ENCODE measurements at places on chromosomes 12 and 14.

GRCh38 chr14:83470466-83470865 lies 1936.8 kb upstream of the SEL1L start:
- DNase-seq = no peak

DNA sequence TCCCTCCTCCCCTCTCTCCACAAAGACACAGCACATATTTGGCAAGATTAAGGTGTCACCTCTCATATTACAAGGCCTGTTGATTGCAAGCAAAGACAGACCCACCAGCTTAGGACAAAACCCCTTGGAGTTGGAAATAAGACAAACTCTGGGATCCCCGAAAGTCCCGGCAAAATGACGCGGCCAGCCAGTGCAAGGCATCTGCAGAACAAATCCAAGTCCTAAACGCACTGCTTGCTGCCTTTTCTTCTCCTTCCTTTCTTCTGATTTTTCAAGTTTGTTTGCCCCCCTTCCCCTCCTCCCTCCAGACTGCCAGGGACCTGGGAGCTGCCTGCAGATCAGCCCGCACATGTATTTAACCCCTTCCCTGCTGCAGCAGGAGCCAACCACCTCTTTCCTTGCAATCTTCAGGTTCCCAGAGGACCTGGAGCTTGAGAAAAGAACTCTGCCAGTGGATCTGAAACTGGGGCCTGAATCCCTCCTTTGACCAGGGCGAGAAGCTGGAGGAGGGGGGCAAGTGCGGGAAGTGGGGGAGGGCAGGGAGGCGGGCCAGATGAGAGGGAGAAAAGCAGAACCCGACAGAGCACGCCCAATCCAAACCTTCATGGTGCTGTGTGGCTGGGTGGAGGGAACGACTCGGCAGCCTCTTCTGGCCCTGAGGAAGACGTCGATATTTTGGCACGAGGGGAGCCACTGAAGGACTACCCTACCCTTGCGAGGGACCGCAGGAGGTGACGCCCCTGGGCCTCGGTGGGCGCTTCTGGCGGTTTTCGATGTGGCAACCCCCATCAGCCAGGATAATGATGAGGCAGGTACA lies 2.0 kb upstream of the NTF3 start:
- no peak for DNase-seq

DNA sequence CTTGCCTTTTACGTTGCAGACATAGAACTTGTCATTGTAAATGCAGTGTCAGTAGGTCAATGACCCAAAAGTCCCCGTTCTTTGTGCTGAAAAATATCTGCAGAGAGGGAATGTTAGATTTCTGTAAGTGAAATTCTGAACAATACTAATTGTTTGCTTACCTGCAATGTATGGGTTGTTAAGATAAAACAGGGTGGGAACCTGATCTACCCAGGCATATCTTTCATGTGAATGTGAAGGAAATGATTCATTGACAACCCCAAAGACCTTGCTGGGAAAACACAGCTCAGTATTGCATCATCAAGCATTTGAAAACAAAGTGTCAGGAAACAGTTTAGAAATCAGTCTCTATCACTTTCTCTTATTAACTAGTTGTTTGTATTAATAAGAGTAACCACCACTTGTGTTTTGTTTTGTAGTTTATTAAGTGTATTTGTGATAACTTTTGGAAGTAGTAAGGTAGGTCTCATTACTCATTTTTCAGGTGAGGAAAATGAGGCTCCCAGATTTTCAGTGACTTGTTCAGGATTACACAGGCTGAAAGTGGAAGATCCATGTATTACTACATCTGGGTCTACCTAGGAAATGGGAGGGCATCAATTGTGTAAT lies 57.9 kb upstream of the SLC38A2 start:
- DNase-seq = peak; percentile 23

DNA sequence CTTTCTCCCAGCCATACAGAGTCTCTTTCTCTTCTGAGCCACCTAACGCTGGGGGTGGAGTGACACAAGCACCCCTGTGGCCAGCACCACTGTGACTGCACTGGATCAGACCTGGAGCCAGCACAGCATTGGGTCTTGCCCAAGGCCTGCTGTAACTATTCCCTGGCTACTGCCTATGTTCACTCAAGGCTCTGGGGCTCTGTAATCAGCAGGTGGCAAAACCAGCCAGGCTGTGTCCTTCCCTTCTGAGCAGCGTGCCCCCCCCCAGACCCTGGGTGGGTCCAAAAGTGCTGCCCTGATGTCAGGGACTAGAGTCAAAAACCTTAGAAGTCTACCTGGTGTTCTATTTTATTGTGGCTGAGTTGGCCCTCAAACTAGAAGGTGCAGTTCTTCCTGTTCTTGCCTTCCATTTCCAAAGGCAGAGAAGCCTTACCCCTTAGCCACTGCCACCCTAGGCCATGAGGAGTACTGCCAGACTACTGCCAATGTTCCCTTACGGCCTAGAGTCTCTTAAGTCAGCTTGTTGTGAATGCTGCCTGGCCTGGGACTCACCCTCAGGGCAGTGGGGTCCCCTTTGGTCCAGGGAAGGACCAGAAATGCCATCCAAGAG lies 49.9 kb downstream of the PELI2 start:
- DNase-seq = peak; percentile 77

- DNase-seq = no peak
These were observed 9.5 kb upstream of the CDKN3 start for GRCh38 chr14:54387328-54387727.

- DNase-seq = no peak
These were observed 193.3 kb downstream of the RAD51B start for GRCh38 chr14:68012871-68013270.

DNA sequence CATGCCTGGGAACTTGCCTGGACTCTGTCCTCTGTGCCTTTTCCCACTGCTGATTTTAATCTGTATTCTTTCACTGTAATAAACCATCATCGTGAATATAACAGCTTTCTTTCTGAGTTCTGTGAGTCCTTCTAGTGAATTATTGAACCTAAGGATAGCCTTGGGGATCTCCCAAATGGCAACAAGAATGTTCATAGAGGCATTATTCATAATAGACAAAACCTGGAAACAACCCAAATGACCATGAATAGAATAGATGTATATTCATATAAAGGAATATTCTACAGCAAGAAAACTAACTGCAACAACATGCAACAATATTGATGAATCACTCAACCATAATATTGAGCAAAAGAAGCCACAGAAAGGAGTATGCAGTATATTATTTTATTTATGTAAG lies 44.7 kb upstream of the CEP83 start:
- DNase-seq = no peak

DNA sequence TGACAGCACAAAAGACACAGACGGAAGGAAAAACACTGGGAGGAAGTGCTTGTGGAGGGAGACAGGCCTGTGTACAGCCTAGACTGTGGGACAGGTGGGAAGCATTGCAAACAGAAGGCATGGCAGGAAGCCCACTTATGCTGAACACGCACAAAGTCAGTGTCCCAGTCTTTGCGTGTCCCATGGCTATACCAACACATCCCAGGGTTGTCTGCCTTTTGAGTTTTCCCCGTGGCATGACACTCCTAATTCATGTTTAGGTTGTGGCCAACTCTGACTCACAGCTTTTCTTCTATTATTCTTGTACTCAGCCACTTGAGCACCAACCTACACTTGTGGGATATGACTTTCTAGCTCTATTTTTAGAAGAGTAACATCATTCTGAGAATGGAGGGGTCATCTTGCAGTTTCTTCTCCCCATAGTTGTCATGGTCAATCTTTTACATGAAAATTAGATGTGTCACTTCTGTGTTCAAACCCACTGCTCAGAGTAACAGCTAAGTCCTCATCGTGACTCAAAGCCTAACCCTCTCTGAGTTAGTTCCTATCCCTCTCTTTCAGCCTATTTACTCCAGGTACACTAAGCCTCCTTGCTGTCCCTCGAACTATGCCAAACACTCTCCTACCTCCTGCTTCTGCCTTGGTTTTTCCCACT lies 27.5 kb upstream of the JPH4 start:
- no peak for DNase-seq

GRCh38 chr14:32601069-32601468 lies 272.0 kb downstream of the AKAP6 start:
- no peak for DNase-seq

DNA sequence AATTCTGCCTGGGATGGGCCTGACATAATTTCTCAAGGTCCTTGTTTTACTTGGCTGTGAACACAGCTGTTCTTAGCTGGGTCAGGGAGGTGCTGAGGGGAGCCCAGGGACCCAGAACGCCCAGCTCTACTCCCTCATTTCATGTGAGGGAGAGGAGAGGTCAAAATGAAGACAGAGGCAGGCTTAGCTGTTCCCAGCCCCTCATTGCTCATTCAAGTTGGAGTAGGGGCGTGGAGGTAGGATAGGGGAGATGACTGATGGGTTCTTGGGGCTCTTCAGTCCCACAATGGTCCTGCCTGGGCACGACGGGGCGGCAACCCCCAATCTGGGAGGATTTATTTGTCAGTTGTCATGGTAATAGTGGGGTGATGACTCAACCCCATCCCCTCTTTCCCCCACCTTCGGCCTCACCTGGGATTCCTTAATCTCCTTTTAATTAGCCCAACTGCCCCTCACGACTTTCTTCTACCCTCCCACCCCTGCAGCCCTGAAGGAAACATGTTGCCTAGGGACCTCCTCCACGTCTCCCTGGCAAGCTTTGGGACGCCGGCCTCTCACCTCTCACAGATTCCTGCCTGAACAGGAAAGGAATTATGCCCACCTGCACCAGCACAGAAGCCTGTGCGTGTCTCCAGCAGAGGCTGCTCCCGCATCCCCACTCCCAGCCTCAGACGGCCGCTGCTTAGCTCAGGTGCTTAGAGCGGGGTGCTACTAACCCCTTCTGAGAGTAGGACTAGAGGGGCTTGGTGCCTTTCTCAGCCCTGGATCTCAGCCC lies 10.2 kb downstream of the SPRYD3 start:
- DNase-seq = no peak

DNA sequence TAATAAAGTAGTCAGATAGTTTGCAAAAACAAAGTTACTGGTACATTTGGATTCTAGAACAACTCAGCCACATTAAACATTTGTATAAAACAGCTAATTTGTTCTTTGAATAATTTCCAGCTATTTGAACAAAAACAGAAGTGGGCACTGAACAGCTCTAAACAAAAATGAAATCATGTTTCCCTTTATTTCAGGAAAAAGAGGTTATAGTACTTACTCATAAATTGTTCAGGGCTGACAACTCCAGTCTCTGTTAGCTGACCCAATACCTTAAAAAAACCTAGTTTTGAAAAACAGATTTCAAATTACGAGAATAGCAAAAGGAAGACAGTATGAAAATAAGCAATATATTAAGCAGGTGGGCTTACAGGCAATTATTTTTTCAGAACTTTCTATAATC lies 8.2 kb downstream of the GNPNAT1 start:
- DNase-seq = no peak

All from body of pancreas (tissue), 4 donors.